ENCODE measurements at places on chromosomes 11 and 22. TPM values are rescaled to one million over a fixed set of nuclear protein-coding genes. Genes with fewer than 3 reads are reported as not detected.
A peak's percentile ranks its signal among the peaks of the same experiment; 100 is the strongest.

The MS4A14 gene
- total RNA-seq: not detected

The YPEL1 gene
- total RNA-seq: 0.18 TPM

The SCGB1A1 gene
- total RNA-seq: not detected

The HBE1 gene
- not detected for total RNA-seq

The APOA4 gene
- total RNA-seq: not detected

The OR8U1 gene
- total RNA-seq: not detected

The SLC35C1 gene
- total RNA-seq: 24.4 TPM

The CARD18 gene
- total RNA-seq: not detected

DNA sequence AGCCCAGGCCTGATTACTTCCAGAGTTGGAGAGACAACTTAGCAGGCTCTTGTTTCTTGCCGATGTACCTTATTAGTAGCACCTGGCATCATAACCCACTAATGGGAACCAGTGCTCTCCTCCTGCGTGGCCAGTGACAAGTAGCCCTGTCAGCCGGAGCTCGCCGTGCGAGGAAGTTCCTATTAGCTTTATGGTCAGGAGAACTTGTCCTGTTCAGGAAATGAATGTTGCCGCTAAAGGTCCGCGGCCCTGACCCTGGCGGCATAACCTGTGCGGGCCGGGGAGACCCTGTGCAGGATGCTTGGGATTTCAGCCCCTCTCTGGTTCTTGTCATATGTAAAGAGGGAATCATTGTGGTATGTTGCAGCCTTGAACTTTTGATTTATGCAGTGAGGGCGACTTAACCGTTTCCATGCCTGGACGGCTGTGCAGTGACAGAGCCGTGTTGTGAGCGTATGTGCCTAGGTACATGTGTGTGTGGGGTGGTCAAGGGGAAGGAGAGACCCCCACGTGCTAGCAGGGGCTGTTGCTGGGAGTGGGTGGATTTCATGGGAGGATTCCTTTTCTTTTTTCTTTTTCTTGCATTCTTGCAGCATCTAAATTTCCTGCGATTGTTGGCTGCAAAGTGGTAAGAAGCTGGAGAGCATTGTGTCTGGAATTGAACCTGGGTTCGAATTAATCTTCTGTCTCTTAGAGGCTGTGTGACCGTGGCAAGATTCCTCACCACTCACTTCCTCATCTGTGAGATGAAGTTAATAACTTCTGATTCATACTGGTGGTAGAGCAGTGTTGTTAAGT lies 15.2 kb downstream of the ZBTB16 start:
- peaks cover 58% of the 10 kb centered on the region for H3K27me3 ChIP-seq
- H3K4me3 ChIP-seq: no peak overlapping the region
- peaks cover 7% of the 10 kb centered on the region for H3K4me1 ChIP-seq
- no peak for DNase-seq

DNA sequence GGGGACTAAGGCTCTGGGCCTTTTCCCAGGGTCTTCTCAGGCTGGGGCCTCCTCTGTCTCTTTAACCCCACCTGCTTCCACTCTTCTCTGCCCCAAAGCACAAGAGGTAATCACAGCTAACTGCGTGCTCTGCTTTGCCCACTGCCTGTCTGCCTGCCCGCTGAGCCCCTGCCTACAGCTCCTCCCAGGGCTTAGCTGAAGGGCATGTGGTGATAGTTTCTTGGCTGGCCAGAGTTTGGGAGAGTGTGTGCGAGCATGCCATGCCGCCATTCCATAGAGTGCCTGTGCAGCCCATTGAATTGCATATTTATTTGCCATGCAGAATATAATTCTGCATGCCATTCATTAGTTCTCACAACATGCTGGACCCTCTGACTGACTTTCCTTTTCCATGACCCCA lies 32.5 kb downstream of the PHLDB1 start:
- no peak for DNase-seq
- no peak overlapping the region for H3K27ac ChIP-seq
- H3K36me3 ChIP-seq: peaks cover 21% of the 10 kb centered on the region
- H3K4me1 ChIP-seq: peaks cover 19% of the 10 kb centered on the region
- H3K4me3 ChIP-seq: no peak overlapping the region
- peaks cover 4% of the 10 kb centered on the region for H3K27me3 ChIP-seq

DNA sequence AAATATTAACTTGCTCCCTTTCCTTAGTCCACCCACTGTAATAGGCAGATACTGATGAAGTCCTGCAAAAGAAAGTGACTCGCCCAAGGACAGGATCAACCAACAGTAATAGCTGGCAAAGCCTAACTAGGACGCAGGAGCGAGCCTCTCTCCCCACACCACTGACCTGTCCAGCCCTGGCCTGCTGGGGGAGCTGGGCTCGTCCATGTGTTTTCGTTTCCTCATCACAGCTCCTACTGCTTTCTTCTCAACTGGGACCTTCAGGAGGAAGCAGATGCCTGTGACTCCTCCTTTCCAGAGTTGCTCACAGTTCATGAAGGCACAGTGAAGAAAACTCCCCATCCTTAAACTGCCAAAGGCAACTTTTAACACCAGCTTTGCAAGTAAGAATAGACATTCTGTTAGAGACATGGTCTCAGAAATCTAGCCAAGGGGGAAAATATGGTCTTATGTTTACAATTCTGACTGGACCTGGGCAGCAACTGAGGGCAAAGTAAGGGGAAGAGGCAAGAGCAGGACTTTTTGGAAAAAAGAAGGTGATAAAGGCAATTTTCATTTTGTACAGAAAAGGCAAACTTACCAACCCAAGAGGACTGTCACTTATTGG lies 11.6 kb upstream of the GPHA2 start:
- DNase-seq: peak; percentile 63
- H3K36me3 ChIP-seq: no peaks in the 10 kb centered on the region
- H3K4me3 ChIP-seq: no peak overlapping the region
- H3K27ac ChIP-seq: no peak overlapping the region

DNA sequence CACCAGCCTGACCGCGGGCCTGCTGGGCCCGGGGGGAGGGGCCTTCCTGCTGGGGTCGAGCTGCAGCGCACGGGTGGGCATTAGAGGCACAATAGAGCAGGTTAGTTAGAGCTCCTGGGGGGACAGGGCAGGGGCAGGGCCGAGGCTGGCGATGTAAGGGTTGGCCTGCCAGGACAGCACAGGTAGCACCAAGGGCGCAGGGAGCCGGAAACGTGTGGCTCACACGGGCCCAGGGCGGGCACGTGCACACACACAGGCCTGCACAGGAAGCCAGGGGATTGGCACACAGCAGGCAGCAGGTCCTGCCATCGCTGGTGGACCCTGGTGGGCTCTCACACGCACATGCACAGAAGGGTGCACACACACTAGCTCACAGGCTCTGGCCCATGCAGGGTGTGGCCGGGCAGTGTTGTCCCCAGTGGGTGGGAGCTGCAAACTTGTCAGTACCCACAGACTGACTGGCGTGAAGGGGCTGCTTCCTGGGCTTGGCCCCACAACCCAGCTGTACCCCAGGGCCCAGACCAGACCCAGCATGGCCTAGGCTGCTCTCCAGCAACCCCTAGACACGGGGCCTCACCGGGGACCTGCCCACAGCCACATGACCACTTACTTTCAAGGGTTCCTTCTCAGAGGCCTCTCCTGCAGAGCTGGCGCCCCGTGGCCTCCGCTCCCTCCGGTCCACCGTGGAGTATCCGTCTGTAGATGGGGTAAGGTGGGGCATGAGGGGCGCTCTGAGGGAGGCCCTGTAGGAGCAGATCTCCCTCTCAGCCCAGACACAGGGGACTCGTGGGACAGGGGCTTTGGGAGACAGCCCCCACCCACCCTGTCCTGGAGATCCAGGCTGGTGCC lies 29.9 kb upstream of the TXNRD2 start:
- H3K27ac ChIP-seq: no peak overlapping the region
- no peak overlapping the region for H3K4me3 ChIP-seq
- DNase-seq: no peak
- peaks cover 3% of the 10 kb centered on the region for H3K27me3 ChIP-seq
- no peaks in the 10 kb centered on the region for H3K4me1 ChIP-seq

DNA sequence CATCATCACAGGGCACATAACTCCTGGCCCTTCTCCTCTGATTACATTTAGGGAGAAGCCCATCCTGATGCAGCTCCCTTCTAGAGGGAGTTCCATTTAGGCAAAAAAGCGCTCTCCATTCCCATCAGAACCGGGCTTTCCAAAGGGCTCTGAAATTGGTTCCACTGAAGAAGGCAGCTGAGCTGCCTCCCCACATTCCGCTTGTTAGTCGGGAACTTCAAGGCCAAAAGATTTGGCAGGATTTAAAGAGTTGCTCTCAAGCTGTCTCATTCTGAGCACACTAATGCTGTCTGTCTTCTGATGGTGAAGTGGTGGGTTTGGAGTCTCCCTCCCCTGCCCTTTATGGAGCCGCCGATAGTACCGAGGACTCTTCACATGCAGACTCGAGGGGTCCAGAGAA lies 26.6 kb upstream of the CABP7 start:
- no peak overlapping the region for H3K4me3 ChIP-seq
- no peaks in the 10 kb centered on the region for H3K36me3 ChIP-seq
- no peak for DNase-seq
- H3K4me1 ChIP-seq: peaks cover 17% of the 10 kb centered on the region

DNA sequence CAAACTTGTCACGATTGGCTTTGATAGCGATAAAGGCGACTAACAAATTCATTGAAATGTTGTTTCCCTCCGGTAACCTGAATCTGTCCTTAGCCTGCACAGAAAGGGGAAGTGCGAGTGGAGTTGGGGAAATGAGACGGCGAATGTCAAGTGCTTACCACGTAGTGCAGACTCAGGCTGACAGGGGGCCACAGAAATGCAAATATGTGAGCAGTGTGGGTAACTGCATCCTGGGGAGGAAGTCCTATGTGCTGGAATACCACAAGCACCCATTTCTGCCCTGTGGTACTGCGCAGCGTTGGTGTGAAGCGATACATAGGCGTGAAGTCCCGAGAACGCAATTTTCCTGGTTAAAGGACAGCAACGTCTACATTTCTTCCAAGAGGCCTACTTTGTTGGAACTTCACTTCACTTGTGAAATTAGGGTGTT lies 869 bp upstream of the EIF4ENIF1 start:
- peak overlapping the region; percentile 98 for H3K27ac ChIP-seq
- H3K27me3 ChIP-seq: peaks cover 1% of the 10 kb centered on the region
- peaks cover under 1% of the 10 kb centered on the region for H3K36me3 ChIP-seq
- H3K4me1 ChIP-seq: peaks cover 31% of the 10 kb centered on the region
- peak overlapping the region; percentile 97 for H3K4me3 ChIP-seq

GRCh38 chr22:49670456-49671330 lies 157.0 kb downstream of the BRD1 start:
- H3K4me3 ChIP-seq: no peak overlapping the region
- H3K36me3 ChIP-seq: peaks cover 6% of the 10 kb centered on the region

DNA sequence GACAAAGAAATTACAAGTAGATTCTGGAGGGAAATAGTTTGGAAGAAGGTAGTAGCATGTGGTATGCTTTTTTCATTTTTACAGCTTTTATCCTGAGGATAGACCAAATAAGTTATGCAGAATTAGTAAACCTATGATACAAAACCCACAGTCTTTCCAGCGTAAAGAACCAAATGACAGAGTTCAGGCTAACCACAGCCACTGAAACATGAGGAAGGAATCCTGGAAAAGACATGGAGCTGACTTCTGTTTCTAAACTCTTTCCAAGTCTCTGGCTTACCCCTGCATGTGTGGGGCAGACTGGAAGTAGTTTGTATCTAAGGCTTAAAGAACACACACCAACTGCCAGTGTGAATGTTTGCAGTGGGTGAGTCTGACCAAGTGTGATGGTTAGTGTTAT lies 258.4 kb upstream of the TENM4 start:
- no peak for DNase-seq
- peaks cover 2% of the 10 kb centered on the region for H3K27me3 ChIP-seq
- no peaks in the 10 kb centered on the region for H3K36me3 ChIP-seq
- no peak overlapping the region for H3K4me3 ChIP-seq

GRCh38 chr11:1753229-1753928 lies 3.0 kb upstream of the IFITM10 start:
- no peaks in the 10 kb centered on the region for H3K36me3 ChIP-seq
- H3K4me1 ChIP-seq: peaks cover 14% of the 10 kb centered on the region
- H3K27ac ChIP-seq: no peak overlapping the region

DNA sequence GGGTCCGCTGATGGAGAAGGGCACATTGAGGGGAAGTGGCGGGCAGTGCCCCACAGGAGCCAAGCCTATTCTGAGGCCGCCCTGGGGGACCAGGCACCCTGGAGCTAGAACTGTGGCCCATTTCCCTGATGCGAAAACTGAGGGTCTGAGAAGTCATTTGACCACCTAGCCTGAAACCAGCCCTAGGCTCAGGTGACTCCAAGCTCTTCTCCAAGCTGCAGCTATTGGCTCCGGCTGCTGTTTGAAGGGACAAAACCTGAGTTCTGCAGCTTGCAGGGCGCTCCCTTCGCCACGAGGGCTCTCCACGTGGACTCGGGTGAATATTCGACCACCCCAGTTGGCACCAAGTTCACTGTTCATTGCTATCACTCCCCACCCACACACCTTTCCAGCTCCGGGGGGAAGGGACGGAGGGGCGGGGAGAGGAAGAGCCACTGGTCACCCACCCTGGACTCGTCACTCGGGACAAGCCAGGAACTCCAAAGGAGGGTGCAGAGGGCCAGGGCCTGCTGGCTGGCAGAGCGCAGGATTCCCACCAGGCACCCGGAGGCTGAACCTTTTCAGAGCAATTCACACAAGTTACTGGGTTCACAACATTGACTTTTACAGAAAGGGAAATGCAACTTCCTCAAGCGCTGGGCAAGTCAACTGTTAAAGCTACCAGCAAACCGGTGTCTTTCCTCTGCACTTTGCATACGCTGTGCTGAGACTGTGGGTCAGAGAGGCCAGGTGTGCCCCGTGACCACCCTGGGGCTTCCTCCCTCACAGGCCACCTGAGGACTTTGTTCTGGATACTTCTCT lies 1.1 kb upstream of the RAC2 start:
- H3K27ac ChIP-seq: 0 out of 2 replicates have a peak overlapping the region, but pooled peaks have one; percentile 25
- no peak overlapping the region for H3K4me3 ChIP-seq
- peaks cover 26% of the 10 kb centered on the region for H3K4me1 ChIP-seq
- DNase-seq: no peak
- H3K27me3 ChIP-seq: peaks cover 6% of the 10 kb centered on the region
- H3K36me3 ChIP-seq: no peaks in the 10 kb centered on the region

GRCh38 chr22:43230971-43231723 lies 44.2 kb upstream of the TTLL12 start:
- no peak overlapping the region for H3K4me3 ChIP-seq
- peaks cover 2% of the 10 kb centered on the region for H3K4me1 ChIP-seq
- peak; percentile 30 for DNase-seq
- no peaks in the 10 kb centered on the region for H3K36me3 ChIP-seq
- H3K27me3 ChIP-seq: peaks cover 41% of the 10 kb centered on the region
- no peak overlapping the region for H3K27ac ChIP-seq

DNA sequence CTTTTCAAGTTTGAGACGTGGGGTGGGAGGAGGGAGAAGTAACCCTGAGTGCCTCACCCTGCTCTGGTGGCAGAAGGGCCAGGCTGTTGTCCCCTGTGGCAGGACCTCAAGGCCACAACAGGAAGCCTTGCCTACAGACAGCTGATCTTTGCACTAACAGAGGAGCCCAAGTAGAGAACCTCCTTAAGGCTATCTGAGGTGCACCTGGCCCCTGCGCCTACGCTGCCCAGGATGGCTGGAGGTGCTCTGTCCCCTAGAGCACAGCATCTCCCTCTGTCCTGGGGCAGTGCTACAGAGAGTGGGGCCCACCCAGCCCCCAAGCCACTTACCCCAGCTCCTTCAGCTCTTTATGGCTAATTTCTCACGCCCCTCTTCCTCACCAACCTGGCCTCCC lies 27.0 kb downstream of the MYO7A start:
- no peak for DNase-seq
- no peak overlapping the region for H3K27ac ChIP-seq
- H3K4me3 ChIP-seq: no peak overlapping the region
- no peaks in the 10 kb centered on the region for H3K36me3 ChIP-seq
